ENCODE measurements at places on chromosomes 4 and X. TPM values are rescaled to one million over a fixed set of nuclear protein-coding genes. Genes with fewer than 3 reads are reported as not detected.

DNA sequence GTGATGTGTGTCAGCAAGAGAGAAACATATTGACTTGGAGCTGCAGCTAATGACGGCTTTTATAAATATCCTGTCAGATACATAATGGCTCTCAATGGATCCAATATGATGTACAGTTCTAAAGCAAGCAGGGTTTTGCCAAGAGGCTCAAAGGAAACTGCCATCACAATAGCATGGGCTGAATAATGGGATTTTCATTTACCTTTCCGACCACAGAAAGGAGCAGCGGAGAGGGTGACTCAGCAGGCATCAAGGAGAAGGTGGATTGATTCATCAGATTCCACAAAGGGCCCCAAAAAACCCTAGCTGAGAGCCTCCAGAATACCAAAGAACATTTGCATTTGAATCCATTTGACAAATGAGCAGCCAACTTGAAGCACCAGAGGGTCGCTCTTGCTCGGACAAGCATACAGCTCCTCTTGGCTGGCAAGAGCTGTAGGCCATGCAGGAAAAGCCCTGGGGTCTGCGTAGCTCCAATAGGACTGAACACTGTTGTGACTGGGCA, 355.7 kb upstream of the NOCT start:
- H3K4me1 ChIP-seq = no peaks in the 10 kb centered on the region
- DNase-seq = no peak
- no peaks in the 10 kb centered on the region for H3K27me3 ChIP-seq
- H3K27ac ChIP-seq = no peak overlapping the region
- no peak overlapping the region for H3K4me3 ChIP-seq

GRCh38 chr4:16642897-16643296, 255.5 kb downstream of the LDB2 start:
- no peak overlapping the region for H3K4me3 ChIP-seq
- H3K27ac ChIP-seq = no peak overlapping the region
- DNase-seq = no peak
- H3K36me3 ChIP-seq = no peaks in the 10 kb centered on the region
- no peaks in the 10 kb centered on the region for H3K27me3 ChIP-seq

DNA sequence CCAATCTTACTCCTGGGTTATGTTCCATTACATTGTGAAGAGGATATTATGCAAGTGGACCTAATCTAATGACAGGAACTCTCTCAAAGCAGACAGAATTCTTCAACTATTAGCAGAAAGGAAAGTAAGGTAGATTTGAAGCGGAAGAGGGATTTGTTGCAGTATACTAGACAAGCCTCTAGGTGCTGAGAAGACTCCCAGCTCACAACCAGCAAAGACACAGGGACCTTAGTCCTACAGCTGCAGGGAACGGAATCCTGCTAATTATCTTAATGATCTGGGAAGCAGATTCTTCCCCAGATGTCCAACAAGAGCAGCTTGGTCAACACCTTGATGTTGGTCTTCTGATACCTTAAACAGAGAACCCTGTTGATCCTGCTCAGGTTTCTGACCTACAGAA, 73.6 kb downstream of the STK32B start:
- DNase-seq = no peak
- no peak overlapping the region for H3K4me3 ChIP-seq
- no peaks in the 10 kb centered on the region for H3K27me3 ChIP-seq
- no peaks in the 10 kb centered on the region for H3K36me3 ChIP-seq
- no peak overlapping the region for H3K27ac ChIP-seq

DNA sequence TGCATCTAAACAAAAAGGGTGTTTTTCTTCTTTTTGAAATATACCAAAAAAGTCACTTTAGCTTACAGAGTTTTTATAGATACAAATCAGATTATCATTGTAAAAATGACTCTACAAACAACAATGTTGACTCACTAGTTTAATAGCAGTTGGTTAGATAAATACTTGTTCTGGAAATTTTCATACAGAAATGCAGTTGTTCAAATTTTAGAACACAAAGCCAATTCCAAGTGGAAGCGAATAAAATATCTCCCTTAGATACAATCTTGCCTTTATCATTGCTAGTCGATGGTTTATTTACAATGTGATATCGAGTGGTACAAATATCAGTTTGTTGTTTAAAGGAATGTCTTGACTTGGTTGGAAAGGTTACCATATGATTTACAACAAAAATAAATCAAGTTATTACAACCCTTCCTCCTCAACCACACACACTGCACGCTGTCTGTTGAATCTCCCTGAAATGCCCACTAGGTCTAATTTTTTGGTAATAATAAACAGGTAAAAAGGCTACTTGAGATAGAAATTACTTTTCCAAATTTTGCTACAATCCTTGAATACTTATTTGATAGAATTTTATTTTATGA, 114.8 kb downstream of the CDS1 start:
- H3K36me3 ChIP-seq = peaks cover 29% of the 10 kb centered on the region
- no peak overlapping the region for H3K27ac ChIP-seq
- no peak overlapping the region for H3K4me3 ChIP-seq
- peaks cover 9% of the 10 kb centered on the region for H3K4me1 ChIP-seq

DHRSX gene
- polyA plus RNA-seq = 7.2 TPM
